SK-N-SH (cell line): ENCODE measurements at places on chromosomes 1 and 21.

GRCh38 chr1:160186729-160187128 is 3.6 kb upstream of the CASQ1 start:
- no peak for DNase-seq

DNA sequence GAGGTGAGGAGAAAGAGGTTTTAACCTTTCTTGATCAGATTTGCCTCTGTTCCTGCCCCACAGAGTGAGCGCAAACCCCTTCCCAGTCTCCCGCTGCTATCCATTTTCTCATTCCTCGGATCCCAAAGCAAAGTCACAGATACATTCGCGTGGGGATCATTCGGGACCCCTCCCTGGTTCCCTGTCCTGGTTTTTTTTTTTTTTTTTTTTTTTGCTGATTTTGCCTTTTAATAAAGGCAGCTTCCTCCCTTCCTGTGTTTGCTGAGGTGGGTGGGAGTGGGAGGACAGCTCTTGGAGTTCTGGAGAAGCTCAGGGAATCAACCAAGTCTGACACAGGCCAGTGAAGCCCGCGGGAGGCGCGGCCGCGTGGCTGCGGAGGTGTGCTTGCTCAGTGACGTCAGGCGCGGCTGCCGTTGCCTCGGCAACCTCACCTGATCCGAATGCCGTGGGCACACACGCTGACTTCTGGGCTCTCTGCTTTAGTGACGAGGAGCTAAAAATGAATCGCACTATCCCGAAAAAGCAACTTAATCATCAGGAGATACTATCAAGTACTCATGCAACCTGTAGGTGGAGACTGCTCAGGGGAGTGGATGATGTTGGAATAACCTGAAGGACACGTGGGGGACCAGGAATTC is 106.4 kb downstream of the TBX19 start:
- DNase-seq, result peak; percentile 58

DNA sequence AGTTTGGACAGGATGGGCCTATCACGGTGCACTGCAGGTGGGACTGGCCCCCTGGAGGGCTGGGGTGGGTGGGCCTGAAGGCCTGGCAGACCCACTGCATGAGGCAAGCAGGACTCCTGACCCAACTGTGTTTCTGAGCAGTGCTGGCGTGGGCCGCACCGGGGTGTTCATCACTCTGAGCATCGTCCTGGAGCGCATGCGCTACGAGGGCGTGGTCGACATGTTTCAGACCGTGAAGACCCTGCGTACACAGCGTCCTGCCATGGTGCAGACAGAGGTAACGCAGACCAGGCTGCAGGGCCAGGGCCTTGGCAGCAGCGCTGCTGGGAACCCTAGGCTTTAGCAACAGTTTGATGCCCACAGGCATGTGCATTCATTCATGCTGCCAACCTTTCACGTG is 29.0 kb upstream of the KDM4A start:
- no peak for DNase-seq

GRCh38 chr1:212470059-212470458 is 37.3 kb downstream of the NENF start:
- DNase-seq, result no peak

- no peak for DNase-seq
These were observed 146.5 kb downstream of the EIF4G3 start for GRCh38 chr1:21030181-21030580.

- DNase-seq, result no peak
These were observed 16.5 kb downstream of the TLCD4 start for GRCh38 chr1:95133687-95134086.

GRCh38 chr1:72366466-72366865 is 84.1 kb upstream of the NEGR1 start:
- DNase-seq, result no peak

GRCh38 chr1:53913352-53914033 is 19.5 kb downstream of the DIO1 start:
- DNase-seq, result no peak

GRCh38 chr1:205430696-205431305 is 8.9 kb upstream of the LEMD1 start:
- DNase-seq, result no peak

DNA sequence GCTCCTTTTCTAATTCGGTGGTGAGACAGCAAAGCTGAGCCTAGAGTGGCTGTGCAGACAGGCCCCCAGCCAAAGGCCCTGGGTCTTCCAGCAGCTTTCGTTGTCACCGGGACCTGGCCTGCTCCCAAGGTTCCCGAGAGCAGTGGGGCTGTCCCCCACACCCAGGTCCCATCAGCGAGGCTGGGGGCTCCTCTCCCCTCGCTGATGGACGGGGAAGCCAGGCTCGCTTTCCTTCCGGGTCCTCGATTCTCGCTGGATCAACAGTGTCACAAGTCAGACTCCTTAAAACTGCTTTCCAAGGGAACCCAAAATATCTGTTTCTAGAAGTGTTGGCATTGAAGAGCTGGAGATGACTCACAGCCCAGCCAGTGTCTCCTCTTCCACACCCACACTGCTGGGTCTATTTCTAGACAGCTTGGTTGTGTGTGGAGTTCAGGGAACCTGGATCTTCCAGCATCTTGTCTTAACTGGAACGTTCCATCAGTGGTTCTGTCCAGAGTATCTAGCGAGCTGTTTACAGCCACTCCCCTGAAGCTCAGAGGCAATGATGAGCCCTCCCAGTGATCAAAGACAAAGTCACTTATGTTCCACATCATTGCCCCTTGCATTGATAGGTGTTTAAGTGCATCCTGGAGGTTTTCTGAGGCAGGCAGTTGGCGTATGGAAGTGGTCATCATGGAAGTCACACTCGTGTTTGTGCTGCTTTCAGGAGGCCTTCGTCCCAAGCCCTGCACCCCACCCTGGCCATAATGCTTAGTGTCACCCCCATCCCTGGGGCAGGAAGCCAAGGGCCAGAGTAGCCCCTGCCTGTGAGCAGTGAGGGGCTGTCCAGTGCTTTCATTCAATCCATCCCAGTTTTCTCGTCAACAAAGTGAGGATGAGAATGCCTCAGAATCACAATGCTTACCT is 35.2 kb downstream of the RRP1 start:
- DNase-seq, result peak; percentile 9

- no peak for DNase-seq
These were observed 74.3 kb upstream of the COG2 start for GRCh38 chr1:230568008-230568407.

GRCh38 chr1:89550995-89551394 is 26.4 kb downstream of the LRRC8B start:
- DNase-seq, result no peak

DNA sequence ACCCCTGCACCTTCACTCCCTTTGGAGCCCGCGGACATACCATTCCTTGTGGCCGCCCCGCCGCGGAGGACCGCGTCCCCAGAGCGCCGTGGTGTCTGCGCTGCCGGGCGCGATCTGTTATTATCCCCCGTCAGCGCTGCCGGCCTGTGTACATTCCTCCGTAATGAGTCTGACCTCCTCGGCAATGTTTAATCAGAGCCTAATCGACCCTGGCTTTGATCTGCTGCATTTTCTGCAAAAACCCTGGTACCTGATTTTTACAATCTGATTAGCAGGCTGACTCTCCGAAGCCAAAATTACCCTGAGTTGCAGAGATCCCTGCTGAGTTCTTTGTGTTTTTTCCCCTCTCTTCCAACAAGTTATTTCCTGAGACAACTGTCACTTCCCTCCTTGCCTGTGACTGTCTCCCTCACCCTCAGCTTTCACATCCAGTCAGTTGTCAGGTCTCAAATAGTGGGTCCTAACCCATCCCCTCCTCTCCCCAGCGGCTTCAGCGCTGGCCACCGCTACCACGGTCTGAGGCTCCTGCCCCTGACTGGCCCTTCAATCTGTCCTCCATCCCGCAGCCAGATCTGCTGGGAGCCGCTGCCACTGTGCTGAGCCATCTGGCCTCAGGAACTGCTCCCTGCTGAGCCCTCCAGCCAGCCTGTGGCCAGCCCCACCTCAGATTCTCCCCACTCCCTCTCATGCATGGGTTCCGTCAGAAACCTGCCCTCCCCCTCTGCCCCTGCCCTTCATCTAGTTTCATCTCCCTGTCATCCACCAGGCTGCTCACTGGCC is 53.5 kb downstream of the GLIS1 start:
- peak; percentile 85 for DNase-seq

DNA sequence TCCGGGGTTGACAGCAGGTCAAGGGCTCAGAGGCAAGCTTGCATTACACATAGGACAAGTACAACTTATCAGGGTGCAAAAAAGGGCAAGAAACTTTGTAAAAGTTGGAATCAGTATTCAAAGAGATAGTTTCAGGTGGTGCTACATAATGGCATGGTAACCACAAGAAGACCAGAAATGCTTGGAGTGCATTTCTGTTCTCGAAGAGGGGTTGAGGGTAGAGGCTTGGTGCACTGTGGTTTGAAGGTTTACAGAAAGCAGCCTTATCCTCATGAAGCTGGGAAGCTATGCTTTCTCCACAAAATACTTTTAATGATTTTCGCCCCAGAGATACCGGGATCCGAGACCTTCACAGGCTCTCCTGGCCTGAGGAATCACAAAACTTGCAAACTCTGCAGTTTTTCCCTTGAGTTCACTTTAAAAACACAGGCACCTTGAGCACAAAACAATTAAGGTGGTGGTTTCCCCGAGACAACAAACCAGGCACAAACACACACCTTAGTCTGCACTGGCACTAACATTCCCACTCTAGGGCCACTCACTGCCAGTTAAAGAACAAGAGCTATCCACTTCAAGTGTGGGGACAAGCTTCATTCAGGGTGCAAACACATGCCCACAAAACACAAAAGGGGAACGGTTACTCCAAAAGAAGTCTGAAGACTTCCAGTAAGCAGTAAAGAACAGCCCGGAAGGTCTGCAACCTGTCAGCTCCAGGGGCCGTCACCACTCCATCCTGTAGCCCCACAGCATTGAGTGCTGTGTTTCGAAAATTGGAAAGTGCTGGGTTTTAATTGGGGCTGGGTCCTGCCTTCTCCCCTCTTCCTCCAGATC is 29.8 kb upstream of the NFIA start:
- no peak for DNase-seq

- no peak for DNase-seq
These were observed 201.7 kb downstream of the FGGY start for GRCh38 chr1:59498640-59499039.

DNA sequence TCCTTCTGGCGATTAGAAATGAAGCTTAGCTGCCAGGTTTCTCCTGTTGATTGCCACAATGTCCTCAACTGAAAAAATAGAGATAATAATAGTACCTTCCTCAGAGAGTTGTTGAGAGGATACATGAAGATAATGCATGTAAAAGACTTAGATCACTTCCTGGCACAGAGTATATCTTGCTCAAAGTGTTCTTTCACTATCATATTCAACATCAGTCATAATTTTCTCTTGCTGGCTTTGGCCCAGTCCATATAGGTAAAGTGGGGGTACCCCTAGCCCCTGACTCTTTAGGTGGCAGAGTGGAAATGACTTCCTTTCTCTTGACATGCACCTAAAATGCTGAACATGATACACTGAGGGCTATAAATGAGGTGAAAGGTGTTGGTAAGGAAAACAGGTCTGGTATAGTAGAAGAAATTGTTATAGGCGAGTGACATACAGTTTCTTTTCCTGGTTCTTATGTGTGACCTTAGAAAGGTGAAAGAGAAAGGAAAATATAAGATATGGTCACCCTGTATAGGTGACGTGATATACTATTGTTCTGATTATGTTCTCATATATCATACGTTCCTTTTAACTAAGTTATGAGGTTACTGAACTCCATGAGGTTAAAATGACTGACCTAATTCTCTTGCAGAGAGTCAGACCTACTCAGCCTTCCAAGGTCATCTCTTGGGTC is 209.9 kb upstream of the DEPDC1 start:
- no peak for DNase-seq

GRCh38 chr1:235366286-235366685 is 941 bp upstream of the TBCE start:
- no peak for DNase-seq

- no peak for DNase-seq
These were observed 28.6 kb downstream of the TNFRSF1B start for GRCh38 chr1:12195416-12195815.
